Cerebellum (tissue), 4 donors: ENCODE measurements at places on chromosomes 7 and 10.

- no peak for DNase-seq
Observed at GRCh38 chr7:98088109-98088508, 18.6 kb upstream of the LMTK2 start.

DNA sequence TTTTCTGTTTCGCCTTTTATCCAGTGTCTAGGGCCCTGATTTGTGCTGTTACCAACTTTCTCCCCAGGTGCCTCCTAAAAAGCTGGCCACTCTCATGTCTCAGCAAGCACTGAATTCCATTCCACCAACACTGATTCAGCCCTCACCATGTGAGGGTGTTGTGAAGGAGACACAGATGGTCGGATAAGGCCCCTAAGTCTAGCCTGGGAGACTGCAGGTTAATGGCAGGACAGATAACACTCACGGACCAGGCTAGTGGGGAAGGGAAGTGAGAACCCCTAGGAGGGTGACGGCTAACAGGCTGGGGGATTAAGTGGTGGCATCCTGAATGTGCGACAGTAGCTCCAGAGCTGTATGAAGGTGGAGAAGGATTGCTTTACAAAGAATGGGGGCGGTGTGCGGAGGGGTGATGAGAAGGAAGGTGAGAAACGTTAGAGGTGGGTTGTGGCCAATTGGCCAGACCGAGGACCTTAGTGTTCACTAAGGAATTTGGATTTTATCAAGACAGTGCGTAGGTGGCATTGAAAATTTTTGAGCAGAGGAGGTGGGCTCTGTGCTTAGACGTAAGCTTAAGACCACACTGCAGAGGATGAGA lies 3.8 kb upstream of the DUSP5 start:
- no peak for DNase-seq

- DNase-seq = no peak
Observed at GRCh38 chr10:7515439-7515838, 104.6 kb upstream of the SFMBT2 start.

- peak; percentile 83 for DNase-seq
Observed at GRCh38 chr7:5629941-5630340, 151.5 kb downstream of the RNF216 start.

GRCh38 chr10:17009212-17009700 lies 120.4 kb downstream of the CUBN start:
- no peak for DNase-seq

- no peak for DNase-seq
Observed at GRCh38 chr7:55498142-55498541, 74.2 kb downstream of the VOPP1 start.

DNA sequence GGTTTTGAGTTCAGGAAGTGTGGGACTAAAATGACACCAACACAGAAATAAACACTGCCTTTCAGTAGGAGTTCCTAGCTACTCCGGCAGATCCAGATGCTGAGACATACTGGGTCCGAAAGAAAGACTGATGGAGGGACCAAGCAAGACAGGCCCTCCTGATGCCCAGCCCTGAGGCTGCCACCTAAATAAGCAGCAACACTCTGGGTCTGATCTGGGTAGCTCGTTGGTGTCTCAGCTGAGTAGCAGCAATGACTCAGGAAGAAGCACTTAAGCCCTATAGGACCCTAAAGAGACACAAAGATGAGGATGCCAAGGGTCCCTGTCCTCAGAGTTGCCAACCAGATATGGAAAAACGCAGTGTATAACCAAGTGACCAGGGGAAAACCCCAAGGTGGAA lies 190.7 kb downstream of the FAM107B start:
- DNase-seq = no peak

DNA sequence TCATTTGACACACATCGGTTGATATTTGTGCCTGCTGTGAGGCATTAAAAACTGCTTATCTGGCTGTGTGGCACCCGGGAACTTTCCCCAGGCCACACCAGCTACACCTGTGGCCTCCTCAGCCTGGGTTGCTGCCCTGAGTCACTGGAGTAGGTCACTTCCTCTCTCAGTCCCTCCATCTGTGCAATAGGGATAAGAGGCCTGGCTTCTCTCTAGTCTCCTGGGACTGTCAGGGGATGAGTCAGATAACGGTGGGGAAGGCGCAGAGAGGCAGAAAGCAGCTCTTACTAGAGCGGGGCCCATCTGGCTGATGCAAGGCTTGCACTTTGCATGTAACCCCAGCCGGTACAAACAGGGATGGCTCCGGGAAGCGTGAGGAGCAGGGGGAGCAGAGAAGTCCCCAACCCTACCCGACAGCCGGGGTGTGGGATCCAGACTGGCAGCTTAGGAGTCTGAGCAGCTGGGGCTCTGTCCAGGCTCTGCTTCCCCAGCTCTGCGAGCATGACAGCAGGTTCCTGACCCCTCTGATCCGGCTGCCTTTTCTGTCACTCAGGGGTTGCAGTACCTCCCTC lies 34.0 kb downstream of the DNAJB12 start:
- DNase-seq = no peak

GRCh38 chr10:71392292-71392691 lies 4.4 kb upstream of the CDH23 start:
- DNase-seq = no peak

- no peak for DNase-seq
Observed at GRCh38 chr10:75028748-75029147, 82.7 kb upstream of the SAMD8 start.

DNA sequence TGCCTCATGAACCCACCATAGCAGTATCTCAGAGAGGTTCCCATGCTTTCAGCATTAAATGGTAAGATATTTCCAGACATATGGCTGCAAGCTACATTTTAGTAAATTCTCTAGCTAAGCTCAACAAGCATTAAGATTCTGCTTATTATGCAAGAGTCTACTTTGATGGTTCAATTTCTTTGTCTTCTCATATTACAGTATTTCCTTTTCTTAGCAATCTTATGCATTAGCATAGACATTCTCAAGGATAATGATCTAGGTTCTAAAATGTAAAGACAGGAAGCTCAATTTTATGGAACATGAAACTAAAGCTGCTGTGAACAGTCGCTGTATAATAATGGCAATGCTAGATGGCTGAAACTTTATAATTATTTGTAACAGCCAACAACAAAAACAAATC lies 39.2 kb downstream of the MEOX2 start:
- no peak for DNase-seq

GRCh38 chr10:103053659-103054581 lies 135.8 kb downstream of the CNNM2 start:
- peak; percentile 74 for DNase-seq

- no peak for DNase-seq
Observed at GRCh38 chr7:42645906-42646305, 266.0 kb downstream of the C7orf25 start.

- DNase-seq = no peak
Observed at GRCh38 chr10:91247360-91248111, 27.1 kb downstream of the PCGF5 start.
